Stimulated activated CD4-positive, alpha-beta T cell treated with anti-CD3 and anti-CD28 coated beads, Interleukin-15, amount 100 ng/mL, for 1 hour (primary cell): ENCODE measurements at places on chromosomes 3 and 15.

DNA sequence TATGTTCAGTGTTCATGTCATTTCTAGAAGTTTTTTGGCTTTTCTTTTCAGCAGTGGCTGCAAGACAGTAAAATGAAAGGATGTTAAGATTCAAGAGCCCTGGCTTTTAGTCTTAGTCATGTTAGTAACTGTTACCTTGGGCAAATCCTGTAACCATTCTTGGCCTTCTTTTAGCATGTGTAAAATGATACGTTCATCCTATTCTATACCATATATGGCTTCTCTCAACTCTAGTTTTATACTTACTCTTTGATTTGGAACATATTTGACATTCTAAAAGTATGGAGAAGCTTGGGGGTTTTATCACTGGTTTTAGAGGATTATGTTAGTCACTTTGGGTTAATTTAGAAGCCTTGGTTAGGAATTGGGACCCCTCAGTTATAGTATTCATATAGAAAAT is 20.1 kb downstream of the GTF2E1 start:
- no peak for DNase-seq

- DNase-seq = no peak
Measured at GRCh38 chr3:170864525-170865208, 5.3 kb downstream of the RPL22L1 start.

GRCh38 chr3:36908647-36909180 is 36.1 kb downstream of the TRANK1 start:
- no peak for DNase-seq

DNA sequence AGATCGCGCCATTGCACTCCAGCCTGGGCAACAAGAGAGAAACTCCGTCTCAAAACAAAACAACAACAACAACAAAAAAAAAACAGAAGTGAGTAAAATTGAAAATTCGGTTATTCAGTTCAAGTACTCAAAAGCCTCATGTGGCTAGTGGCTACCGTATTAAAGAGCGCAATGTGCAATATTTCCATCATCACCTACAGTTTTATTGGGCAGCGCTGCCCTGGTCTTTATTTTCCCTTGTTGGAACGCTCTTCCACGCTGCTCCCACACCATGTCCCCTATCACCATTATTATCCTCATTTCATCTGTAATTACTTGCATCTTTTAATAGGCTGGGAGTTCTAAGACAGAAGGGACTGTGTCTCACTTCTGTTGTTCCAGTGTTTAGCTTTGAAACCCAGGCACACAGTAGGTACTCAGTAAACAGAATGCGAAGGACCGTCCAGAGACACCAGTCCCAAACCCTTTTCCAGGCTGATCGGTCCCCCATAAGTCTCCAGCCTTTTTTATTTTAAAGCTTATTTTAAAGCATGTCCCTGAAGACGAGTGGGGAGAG is 423 bp upstream of the HACD3 start:
- no peak for DNase-seq

- DNase-seq = no peak
Measured at GRCh38 chr3:46711760-46712159, 5.9 kb downstream of the PRSS50 start.

- no peak for DNase-seq
Measured at GRCh38 chr3:98968824-98969223, 67.3 kb upstream of the DCBLD2 start.

- no peak for DNase-seq
Measured at GRCh38 chr15:48388016-48388851, 57.0 kb downstream of the DUT start.

GRCh38 chr3:197365586-197365985 is 67.2 kb upstream of the DLG1 start:
- DNase-seq = no peak

GRCh38 chr3:49620728-49621127 is 53.4 kb upstream of the APEH start:
- no peak for DNase-seq

DNA sequence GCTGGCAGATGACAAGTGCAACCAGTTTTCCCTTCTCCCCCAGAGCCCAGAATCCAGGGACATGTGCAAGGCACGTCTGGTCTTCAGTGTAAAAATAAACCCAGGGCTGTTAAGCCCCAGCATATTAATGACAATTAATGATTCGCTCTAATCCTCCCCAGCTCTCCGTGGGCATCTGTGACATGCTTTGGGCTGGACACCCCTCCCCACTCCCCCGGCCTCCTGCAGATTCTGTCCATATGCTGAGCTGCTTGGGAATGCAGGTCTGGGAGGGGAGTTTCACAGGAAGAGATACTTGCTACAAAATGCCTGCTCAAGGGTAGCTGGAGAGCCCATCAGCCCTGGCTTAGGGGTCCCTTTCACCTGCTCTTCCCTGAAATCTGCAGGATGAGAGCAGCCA is 43.0 kb upstream of the NTRK3 start:
- no peak for DNase-seq

- DNase-seq = no peak
Measured at GRCh38 chr15:80999623-81000036, 1.1 kb upstream of the TLNRD1 start.

DNA sequence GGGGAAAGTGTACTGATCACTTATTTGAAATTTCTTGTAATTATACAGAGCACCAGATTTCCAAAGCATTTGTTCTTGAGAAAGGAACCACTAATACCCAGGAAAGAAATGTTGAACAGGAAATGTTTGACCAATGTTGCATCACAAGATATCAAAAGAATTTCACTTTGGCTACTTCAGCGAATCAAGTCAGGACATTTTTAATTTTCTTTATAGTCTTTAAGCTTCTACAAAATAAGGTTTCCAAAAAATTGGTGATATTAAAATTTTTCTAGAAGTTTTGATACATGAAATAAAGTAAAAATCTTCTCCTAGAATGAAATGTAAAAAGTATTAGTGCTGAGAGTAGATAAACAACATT is 421.9 kb downstream of the MECOM start:
- no peak for DNase-seq

GRCh38 chr15:68582236-68582635 is 3.4 kb downstream of the CORO2B start:
- DNase-seq = no peak

DNA sequence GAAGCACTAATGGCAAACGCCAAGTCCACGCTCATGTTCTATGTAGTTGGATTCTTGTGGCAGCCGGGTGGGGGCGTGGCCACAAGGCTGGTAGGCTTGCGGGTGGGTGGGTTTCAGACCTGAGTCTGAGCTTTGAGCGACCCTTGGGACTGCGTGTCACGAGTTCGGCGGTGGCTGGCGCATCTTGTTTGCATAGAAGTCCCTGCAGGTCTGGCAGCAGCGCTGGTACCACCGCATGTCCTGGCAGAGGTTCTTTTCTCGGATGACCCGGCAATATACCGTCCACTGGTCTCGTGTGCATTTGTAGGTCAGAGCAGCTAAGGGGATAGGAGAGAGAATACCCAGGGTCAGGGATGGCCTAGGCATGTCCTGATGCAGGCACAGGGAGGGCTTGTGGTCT is 241.0 kb upstream of the LYSMD4 start:
- no peak for DNase-seq

- DNase-seq = no peak
Measured at GRCh38 chr3:43005253-43005652, 26.1 kb downstream of the GASK1A start.

- no peak for DNase-seq
Measured at GRCh38 chr3:100913870-100914648, 79.2 kb downstream of the ABI3BP start.

GRCh38 chr3:76687019-76687418 is 352.9 kb upstream of the ROBO2 start:
- DNase-seq = no peak

DNA sequence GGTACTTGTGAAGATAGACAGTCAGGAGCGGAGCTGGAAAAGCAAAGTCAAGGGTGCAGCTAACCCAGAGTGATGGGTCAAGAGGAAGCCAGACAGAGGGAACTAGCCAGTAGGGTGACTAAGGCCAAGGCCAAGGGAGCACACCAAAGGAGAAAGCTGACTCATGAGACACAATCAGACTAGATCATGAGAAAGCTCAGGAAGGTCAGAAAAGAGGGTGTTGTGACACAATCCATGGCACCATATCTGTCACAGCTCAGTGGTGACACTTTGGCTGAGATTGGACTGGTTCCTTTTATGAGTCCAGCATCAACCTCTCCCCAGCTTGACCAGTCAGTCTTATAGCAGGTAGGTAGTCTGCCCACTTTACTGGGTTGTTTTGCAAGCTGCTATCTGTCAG is 22.2 kb downstream of the P2RY1 start:
- no peak for DNase-seq

- DNase-seq = no peak
Measured at GRCh38 chr3:111954228-111954990, 24.4 kb upstream of the ABHD10 start.

DNA sequence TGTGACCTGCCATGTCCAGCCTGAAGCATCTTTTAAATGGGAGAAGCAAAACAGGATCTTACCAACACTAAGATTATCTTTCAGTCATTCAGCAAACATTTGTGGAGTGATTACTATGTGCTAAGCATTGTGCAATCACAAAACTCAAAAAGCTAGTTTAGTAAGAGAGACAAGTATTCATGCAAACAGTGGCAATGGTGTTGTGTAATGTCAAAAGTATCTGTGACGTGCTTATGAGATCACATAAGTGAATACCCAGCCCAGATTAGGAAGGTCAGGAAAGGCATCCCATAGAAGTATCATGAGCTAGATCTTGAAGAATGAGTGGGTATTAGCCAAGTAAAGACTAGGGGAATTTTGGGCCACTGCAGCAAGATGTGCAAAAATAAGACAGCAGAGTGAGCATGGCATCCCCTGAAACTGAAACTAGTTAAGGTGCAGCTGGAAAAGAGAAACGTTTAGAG is 32.1 kb downstream of the SEC62 start:
- DNase-seq = no peak

- DNase-seq = no peak
Measured at GRCh38 chr3:150547045-150547741, 606 bp downstream of the EIF2A start.
